ENCODE measurements at places on chromosomes 2 and 18.

- DNase-seq: no peak
These were observed 151.4 kb downstream of the HNMT start for GRCh38 chr2:138115666-138116065.

DNA sequence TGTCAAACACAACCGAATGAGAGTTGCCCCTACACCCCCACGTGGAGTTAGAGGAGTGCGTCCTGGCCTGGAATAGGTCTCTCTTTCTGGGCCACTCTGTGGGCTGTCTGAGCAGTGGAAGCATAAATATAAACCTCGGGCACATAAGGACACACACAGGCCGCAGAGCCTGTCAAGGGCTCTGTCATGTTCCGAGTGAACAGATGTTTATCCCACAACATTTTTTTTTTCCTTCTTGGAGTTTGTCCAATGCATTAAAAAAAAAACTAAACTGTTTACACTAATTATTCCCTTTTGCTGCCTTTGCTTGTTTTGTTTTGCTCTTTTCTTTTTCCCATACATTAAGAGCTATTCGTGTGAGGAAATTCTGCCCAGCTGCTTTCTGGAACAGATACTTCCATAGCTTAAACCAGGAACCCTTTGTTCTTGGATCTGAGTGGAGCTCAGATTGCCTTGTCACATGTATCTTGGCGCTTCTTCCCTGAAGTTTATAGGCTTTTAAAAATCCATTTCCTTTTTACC lies 228.3 kb upstream of the FOSL2 start:
- DNase-seq: no peak

DNA sequence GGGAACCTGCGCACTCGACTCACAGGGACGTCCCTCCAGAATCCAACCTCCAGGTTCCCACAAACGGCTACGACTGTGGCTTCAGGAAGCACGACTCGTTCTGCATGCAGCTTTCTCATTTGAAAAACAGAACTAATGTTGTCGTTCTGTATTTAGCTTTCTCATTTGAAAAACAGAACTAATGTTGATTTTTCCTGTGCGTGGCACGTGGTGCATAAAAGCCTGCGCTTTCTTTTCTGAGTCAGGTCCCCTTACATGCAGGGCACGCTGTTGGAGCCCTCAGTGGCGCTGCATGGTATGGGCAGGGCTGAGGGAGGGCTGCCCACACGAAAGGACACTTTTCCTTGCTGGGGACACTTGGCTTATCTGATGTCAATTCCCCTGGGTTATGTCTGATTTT lies 124.3 kb downstream of the TMEM18 start:
- DNase-seq: no peak

- no peak for DNase-seq
These were observed 976.2 kb upstream of the CDH2 start for GRCh38 chr18:29153091-29153490.

DNA sequence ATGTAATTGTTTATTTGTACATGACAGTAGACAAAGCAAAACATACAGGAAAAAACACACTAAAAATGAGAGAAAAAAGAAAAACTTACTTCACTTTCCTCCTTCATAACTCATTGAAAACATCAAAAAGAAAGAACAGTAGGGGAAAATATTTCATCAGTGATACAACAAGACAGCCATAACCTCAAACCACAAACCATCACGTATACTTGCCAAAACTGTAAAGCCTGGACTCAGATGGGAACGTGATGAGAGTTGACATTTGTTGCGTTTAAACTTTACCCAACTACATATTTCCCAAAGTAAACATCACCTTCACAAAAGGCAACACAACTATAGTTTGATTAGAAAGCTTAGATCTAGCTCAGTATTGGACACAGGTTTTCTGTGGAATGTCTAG lies 278.2 kb upstream of the COL3A1 start:
- DNase-seq: no peak

- no peak for DNase-seq
These were observed 1.5 kb downstream of the DSEL start for GRCh38 chr18:67514901-67515540.

GRCh38 chr2:110774701-110775100 lies 42.3 kb downstream of the ACOXL start:
- DNase-seq: no peak

DNA sequence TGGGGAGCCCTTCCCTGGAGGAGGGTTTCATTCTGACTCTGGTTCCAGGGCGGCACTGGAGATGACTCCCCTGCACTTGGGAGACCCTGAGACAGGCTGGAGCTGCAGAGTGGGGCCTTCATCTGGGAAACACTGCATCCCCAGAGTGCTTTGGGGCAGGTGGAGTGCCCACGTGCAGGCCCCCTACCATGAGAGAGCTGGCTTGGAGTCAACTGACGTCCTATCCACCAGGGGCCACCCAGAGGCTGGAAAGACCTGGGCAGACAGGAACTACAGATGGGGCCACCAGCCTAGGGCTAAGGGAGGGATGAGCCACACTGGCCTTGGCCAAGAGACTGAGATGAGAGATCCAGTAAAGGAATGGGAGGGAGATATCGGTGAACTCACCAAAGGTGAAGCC lies 153.8 kb downstream of the ASB1 start:
- no peak for DNase-seq

DNA sequence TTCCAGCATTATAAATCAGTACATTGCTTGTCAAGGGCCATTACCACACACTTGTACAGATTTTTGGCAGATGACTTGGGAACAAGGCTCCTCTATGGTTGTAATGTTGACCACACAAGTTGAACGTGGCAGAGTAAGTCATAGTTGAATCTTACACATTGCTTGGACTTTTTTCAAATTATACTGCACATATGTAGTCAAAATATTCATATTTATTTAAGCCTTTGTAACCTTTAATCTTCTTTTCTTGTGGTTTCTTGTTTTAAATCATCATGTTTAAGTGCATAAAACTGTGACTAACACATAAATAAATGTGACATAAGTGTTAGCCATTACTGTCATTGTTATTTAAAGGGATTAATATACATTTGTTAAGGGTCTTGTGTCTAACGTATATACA lies 52.1 kb upstream of the EPB41L5 start:
- no peak for DNase-seq

DNA sequence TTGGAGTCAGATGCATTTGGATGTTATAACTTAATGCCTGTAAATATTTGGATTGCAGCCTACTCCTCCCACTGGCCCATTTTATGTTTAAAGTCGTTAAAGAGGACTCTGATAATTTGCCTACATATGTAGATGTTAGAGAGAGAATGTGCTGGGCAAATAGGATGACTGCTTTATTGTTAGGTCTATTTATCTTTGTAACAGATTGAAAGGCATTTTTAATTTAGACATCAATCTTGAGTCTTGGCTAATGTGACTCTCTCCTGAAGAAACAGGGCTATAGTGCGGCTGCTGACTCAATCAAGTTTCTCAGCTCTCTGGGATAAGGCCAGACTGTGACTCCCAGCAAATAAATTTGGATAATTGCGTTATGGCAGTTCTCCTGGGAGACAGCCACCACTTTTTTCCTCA lies 1101.4 kb downstream of the CBLN2 start:
- DNase-seq: no peak

DNA sequence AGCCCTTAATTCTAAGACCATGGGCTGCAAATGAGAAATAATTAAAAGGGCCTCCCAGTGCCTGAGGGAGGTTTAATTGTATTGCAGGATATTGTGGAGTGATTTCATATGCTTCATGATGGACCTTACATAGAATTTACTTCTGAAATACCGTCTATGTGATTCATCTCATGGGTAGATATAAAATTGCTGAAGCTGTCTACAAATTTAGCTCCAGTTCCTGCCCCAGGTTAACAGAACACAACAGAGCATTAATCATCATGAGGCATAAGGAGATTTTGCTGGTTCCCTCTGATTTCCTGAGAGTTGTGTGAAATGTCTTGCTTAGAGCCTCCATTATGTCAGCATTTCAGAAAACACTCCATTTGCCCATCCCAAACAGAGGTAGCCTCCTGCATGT lies 770 bp downstream of the UPP2 start:
- no peak for DNase-seq

DNA sequence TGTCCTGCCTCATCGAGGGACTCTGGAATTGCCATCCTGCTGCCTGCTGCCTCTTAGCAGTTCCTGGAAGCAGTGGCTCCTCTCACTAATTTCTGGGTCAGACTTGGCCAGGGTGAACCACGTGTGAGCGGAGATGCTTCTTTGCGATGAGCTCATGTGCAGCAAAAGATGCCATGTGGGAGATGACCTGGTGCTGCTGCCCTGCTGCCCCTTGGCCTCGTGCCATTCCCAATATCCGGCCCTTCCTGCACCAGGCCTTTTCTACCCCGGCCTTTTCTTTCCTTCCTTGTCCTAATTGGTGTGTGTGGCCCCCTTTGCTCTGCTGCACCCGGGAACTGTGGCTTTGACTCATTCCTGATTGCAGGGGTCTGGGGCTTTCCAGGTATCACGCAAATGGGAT lies 296.9 kb upstream of the HS6ST1 start:
- no peak for DNase-seq

- no peak for DNase-seq
These were observed 42.5 kb downstream of the INHBB start for GRCh38 chr2:120388222-120389035.

- DNase-seq: no peak
These were observed 14.9 kb downstream of the ATOH8 start for GRCh38 chr2:85768713-85769112.

DNA sequence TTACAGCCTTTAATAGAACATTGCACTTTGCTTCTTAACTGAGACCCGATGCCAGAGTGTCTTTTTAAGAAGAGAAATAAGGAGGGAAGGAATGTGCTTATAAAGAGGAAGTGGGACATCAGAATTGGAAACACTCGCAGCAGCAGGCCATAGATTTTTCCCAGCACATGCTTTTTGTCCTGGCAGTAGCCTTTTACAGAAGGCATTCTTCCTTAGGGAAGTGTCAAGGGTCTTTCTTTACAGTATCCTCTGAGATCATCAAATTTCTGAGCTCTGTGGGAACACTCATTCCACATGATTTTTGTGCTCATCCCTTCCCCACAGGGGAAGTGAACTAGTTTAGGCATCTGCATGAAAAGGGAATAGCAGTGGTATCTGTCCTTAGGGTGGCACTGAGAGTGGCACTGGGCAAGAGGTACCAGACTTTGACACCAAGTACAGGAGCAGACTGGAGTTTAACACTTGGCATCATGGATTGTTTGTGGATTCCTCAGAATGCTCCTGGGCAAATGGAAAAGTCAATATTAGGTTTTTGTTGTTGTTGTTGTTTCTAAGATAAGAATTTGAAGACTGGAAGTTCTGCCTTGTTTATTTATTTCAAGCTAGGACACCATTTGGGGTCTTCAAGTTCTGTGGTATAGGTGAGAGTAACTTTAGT lies 4.1 kb downstream of the MYO1B start:
- DNase-seq: no peak

- no peak for DNase-seq
These were observed 52.5 kb downstream of the FAM117B start for GRCh38 chr2:202687276-202687675.

DNA sequence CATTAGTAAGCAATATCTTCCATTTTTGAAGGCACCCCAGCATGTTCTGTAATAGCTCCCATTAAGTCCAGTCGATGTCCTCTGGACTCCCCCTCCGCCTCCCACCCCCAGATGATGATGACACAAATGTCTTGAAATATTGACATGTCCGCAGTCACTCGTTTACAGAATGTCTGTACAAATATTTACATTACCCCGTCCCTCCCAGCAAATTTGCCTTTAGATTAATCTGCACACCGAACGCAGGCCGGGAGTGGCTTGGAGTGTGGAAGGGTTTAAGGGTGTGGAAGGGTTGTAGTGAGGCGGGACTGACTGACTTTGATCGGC lies 853 bp upstream of the OSBPL6 start:
- DNase-seq: no peak

- DNase-seq: no peak
These were observed 492.8 kb upstream of the RAB12 start for GRCh38 chr18:8116341-8117005.

- DNase-seq: no peak
These were observed 1822.6 kb downstream of the SUCLG1 start for GRCh38 chr2:82636402-82637020.

- no peak for DNase-seq
These were observed 570.8 kb upstream of the GYPC start for GRCh38 chr2:126085011-126085795.

GRCh38 chr2:164620457-164620856 lies 825 bp downstream of the GRB14 start:
- DNase-seq: no peak

DNA sequence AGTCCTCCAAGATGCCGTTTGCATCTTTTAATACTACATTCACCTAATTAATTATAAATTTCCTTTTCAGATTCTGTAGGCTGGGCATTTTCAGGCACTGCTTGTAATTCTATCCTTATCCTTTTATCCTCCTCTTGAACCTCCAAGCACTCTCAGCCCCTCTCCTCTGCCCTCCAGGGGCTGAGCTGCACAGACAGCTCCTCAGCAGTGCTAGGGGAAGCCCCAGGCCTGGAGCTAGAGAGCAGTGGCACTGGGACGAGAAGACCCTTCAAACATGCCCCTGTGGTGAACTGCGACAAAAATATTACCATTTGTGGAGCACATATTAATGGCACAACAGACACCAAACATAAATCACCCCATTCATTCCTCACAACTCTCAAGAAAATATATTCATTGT lies 32.9 kb downstream of the CFAP210 start:
- DNase-seq: no peak

DNA sequence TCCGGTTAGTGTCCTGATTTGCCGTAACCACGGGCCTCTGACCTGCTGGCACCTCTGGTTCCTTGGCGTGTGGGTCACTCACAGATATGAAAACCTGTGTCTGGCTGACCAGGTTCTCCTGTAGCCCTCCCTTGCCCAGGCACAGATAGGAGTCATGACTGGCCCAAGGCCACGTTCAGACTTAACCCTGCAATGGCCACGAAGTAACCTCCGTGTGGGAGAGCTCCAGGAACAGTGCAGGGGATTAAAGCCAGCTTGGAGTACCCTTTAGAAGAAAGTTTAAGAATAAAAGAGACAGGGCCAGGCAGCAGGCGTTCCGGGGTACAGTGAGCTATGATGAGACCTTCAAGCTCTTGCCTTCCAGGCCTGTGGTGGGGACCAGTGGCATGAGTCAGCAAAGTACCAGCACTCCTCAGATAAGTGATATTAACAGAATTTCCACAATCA lies 25.5 kb downstream of the CENPO start:
- no peak for DNase-seq

- no peak for DNase-seq
These were observed 5.0 kb upstream of the CRYGB start for GRCh38 chr2:208150956-208151355.

DNA sequence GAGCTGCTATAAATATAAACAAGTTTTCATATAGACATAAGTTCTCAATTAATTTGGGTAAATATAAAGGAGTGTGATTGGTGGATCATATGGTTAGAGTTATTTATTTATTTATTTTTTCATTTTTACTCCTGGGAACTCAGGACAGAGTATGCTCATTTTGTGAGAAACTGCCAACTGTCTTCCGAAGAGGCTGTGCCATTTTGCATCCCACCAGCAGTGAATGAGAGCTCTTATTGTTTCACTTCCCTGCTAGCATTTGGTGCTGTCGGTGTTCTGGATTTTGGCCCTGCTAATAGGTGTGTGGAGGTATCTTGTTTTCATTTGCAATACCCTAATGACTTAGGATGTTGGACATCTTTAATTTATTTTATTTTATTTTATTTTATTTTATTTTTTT lies 50.4 kb upstream of the XPO1 start:
- no peak for DNase-seq

- DNase-seq: no peak
These were observed 1.7 kb upstream of the KCNG2 start for GRCh38 chr18:79796016-79796415.

GRCh38 chr2:60070736-60071489 lies 482.5 kb downstream of the BCL11A start:
- no peak for DNase-seq

GRCh38 chr2:140269000-140269399 lies 1488.8 kb upstream of the NXPH2 start:
- no peak for DNase-seq

- DNase-seq: no peak
These were observed 23.2 kb downstream of the ADAM17 start for GRCh38 chr2:9532421-9532820.

Data from GM12878 (cell line).